Amniotic epithelial cell (primary cell): ENCODE measurements at places on chromosomes 3 and 15.

GRCh38 chr3:139642996-139643395 lies 34.8 kb downstream of the NMNAT3 start:
- DNase-seq = no peak

- no peak for DNase-seq
These were observed 48.1 kb upstream of the GK5 start for GRCh38 chr3:142273501-142273900.

DNA sequence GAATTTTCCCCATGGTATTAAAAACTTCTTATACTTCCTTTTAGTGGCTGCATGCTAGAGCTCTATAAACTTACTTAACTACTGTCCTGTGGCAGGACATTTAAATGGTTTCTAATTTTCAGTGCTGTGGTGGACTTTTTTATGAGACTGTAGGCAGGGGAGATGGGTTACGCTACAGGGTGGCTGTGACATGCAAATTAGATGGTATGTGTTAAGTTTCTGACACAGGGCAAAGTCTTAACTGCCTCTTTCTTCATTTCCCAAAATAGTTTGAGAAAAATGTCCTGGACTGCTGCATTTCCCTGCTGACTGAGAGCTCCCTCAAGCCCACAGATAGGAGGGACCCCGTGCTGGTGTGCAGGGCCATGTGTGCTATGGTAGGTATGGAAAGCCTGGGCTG lies 22.0 kb downstream of the TGM4 start:
- no peak for DNase-seq

DNA sequence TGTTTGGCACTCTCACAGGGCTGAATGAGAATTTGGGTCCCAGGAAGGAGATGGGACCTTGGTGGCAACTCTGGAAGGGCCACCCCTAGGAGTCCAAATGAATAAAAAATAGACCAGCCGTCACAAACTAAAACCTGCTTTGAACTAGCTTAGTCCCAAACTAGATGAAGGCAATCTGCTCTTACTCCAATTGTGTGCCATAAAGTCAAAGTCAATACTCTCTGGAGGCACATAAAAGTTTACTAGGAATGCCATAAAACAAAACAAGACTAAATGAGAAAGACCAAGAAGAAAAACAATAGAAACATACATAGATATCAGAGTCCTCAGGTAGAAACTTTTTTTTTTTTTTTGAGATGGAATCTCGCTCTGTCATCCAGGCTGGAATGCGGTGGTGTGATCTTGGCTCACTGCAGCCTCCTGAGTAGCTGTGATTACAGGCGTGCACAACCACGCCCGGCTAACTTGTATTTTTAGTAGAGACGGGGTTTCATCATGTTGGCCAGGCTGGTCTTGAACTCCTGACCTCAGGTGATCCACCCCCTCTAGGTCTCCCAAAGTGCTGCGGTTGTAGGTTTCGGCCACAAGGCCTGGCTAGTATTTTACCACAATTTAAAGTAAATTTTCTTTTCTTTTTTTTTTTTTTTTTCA lies 8.1 kb downstream of the GOLGA6L2 start:
- no peak for DNase-seq

DNA sequence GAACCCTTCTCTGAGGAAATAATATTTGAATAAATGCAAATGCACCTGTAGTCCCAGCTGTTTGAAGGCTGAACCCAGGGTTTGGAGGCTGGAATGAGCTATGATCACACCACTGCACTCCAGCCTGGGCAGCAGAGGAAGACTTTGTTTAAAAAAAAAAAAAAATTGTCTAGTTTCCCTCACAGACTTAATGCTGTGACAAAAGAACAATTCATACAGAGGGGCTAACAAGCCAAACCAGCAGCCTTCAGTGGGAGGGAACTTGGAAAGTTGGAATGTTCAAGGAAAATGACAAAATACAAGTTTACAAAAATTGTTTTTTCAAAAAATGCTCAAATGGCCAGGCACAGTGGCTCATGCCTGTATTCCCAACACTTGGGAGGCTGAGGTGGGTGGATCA lies 228.0 kb upstream of the CGNL1 start:
- DNase-seq = no peak

DNA sequence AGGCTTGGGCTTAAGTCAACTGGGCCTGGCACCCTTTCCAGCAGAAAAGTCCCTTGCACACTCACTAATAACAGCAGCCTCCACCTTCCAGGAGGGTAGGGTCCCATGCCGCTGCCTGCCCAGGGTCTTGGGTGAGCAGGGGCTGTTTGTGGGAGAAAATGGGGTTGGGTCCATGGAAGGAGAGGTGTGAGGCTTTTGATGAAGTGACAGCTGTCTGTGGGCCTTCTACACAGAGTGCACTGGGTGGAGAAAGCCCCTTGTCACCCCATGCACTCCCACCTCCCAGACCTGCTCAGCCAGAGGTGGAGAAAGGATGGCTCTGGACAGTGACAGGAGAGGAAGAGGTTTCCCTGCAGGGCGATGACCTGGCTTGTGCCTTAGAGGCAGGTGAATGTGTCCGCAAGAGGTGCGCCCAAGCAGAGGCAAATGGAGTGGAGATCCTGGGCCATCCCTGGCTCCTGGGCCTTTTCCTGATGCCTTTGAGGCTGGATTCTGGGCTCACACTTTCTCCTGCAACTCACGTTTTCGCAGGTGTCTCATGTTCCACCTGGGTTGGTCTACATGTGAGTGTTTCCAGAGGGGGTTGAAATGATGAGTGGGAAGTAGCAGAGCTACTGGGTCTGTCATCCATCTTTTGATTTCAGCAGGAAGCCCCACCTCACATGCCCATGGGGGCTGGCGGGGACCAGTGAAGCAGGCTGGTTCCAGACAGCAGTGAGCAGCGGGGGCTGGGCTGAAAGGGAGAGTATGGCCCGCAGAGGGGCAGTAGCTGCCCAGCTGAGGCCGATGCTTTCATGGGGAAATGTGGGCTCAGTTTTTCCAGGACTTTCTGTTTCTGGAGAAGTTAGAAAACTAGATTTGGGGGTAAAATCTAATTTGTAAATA lies 85.2 kb upstream of the PRR23E start:
- DNase-seq = no peak

DNA sequence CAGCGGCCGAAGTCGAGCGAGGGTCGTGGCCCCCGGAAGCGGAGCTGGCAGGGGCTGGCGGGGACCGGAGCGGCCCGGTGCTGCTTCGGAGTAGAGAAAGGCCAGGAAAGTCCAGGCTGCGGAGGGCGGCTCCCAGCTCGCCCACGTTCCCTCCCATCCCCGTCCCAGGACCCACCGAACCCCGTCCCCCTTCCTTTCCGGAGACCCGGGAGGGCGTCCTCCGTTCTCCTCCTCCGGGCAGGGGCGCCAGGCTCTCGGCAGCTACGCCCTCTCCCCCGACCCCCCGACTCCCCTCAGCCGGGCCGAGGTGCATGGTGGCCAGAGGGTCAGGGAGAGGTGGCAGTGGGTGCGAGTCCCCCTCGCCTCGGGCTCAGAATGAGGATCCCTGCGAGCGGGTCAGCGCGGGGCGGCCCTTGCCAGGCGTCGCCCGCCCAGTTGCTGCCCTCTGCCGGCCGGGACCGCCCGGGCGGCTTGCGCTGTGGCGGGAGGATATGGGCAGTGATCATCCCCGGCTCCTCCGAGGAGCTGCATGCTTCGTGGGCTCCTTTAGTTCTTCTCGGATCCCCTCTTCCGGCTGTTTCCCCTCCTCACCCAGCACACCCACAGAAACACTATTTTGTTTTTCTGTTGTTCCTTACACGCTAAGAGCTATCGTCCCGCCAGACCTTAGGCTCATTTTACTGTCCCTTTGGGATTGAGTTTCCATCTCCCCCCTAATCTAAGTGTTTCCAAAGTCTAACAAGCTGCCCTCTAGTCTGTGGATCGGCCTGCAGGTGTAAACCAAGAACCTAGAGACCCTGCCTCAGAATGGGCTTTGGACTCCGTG lies 744 bp upstream of the ALDH1A2 start:
- DNase-seq = peak; percentile 13

DNA sequence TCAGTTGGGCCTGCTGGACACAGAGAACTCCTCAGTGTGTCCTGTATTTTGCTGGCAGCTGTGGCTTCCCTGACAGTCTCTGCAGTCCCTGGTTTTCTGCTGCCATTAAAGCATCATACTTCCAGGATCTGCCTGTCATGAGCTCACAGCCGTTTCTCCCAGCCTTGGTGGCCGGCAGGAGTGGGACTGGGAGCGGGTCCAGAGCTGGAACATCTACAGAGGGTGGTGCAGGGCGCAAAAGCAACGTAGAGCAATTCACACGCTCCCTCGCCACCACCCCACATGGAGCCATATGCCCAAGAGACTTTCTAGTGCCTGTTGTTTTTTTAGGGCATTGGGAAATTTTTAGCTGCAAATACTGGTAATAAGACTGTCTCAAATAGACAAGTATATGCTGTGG lies 33.6 kb downstream of the ABTB1 start:
- DNase-seq = no peak

DNA sequence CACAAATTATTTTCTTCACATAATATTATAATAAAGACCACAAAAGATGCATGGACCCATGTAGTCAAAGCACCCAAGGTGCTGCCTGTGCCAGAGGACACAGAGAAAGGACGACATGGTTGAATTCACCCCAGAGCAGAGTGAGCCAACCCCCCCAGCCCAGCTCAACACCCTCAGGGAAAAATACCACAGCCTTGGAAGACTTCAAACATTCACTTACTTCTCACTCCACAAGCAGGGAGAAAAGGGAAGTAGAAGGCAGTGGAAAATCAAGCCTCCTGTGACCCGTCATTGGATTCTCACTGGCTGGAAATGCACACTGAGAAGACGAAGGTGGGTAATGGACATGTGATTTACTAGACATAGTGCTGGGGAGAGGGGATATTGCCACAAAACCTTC lies 70.8 kb downstream of the TAFA4 start:
- no peak for DNase-seq
